H7 (cell line): ENCODE measurements at places on chromosomes 1 and 21. TPM values are rescaled to one million over a fixed set of nuclear protein-coding genes. Genes with fewer than 3 reads are reported as not detected.

Gene RWDD3
- total RNA-seq: 20.5 and 21.4 TPM in 2 replicates

Gene SLC2A5
- total RNA-seq: 0.03 TPM in 1 of 2 replicates, not detected in the other

Gene MPZL1
- total RNA-seq: 99.9 and 104 TPM in 2 replicates

Gene AMY2A
- total RNA-seq: not detected in 2 replicates

Gene NEGR1
- 2.1 and 3.1 TPM in 2 replicates for total RNA-seq

Gene RAD54L
- total RNA-seq: 42.2 and 46.7 TPM in 2 replicates

Gene DMBX1
- total RNA-seq: 4.2 and 5.4 TPM in 2 replicates

Gene ROR1
- 63.4 and 94.3 TPM in 2 replicates for total RNA-seq

Gene RNU1-3
- under 0.01 TPM in 2 replicates for total RNA-seq

DNA sequence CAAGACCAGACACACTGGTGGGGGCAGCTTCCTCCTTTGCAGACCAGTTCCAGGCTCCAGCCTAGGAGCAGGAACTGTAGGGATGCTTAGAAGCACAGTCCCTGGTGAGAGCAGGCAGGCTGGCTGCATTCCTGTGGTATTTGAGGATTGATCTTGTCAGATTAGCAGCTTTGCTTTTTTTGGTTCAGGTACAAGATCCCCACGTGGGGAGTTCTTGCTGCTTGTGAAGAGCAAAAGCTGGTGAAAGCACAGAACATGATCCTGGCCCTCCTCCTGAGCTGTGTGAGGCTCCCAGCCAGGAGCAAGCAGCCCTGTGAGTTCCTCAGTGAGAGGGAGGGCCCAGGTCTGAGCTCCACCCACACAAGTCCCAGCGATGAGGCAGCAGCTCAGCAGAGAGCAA is 75.3 kb upstream of the ARTN start:
- peak; percentile 62 for DNase-seq

DNA sequence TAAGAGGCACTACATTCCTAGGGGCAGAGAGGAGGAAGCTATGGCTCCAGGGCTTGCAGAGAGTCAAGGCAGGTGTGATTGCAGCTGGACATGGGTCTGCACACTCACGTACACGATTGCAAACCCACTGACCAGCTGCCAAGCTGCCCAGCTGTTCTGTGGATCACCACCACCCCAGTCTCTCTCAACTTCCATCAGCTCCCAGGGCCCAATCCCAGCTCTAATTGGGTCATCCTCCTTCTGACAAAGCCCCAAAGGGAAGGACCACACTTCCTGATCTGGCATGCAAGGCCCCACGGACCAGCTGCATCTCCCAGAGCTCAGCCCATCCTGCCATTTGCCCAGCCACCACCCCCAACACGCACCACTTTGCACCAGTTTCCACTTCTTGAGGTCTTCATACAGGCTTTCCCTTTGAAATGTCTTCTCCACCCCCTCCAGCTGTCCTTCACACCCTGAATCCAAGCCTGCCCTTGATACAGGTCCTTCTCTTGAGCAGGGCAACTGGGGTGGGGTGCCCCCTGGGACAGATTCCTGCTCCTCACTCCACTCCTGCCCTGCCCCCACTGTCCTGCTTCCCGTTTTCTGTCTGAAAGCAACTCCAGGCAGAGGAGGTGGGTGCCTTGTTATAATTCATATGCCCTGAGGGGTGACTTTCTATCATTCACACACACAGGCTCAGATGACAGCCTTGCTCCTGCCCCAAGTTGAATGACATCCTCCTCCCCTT is 179.4 kb upstream of the EDN2 start:
- no peak for DNase-seq

- DNase-seq: no peak
These were observed 605.8 kb upstream of the ADAMTS5 start for GRCh38 chr21:27572696-27573095.

DNA sequence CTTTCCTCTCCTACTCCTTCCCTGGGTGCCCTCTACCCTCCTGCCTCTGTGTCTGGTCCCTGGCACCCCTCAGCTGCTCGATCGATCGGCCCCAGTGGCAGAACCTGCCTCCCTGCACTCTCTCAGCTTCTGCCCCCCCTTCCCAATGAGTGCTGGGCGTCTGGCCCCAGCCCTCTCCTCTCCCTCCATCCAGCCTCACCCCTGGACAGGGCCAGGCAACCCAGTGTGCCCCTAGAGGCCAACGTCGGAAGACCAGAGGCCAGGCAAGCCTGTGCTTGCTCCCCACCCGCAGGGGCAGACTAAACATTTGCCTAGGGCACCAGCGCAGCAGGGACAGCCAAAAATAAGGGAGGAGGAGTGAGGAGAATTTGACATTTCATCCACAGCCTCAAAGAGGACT is 43.5 kb downstream of the LGR6 start:
- peak; percentile 93 for DNase-seq

- peak; percentile 79 for DNase-seq
These were observed 505 bp downstream of the ENTREP3 start for GRCh38 chr1:155254714-155255242.

DNA sequence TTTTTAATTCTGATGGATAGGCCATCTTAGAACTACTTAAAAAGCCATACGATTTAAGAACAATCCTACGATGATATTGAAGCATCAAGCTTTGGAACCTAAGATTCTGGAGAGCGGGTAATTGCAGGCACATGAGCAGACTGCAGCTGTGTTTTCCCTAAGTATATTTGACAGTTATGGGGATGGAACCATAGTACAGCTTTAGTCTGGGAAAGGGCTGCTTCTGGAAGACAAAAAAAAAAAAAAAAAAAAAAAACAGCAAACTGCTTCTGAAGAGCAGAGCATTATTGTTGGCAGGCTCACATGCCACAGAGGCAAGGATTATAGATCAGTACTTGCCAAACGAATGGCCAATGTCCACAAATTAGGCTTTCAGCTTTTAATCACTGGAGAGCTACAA is 1618.7 kb downstream of the AMY1C start:
- no peak for DNase-seq

GRCh38 chr1:15622712-15623373 is 5.6 kb downstream of the DDI2 start:
- no peak for DNase-seq

DNA sequence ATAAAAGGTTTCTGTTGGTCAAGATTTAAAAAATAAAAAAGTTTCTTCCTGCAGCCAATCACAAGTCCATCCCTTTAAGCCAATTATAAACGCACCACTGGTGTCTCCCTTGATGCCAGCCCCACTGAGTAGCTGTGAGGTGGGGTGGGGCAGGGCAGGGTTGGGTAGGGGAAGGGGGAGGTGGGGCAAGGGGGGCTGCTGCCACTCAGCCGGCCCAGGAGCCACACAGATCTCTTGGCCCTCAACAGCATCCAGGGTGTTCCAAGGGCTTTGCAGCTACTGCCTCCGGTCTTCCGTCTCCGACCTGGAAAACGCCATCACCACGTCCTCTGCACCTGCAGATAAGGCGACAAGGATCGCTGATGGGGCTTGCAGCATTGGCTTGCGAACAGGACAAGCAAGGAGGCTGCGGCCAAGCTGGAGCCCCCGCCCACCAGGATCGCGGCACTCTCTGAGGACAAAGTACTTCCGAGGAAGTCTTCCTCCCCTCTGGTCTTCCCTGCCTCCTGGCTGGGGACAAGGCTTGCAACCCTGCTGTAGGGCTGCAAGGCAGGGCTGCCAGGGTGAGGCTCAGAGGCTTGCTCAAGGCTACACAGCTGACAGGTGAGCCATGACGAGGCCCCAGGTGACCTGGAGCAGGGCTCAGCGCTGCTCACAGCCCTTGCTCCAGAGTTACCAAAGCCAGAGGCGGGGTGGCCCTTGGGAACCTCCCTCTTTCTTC is 26.8 kb upstream of the CLSTN1 start:
- peak; percentile 90 for DNase-seq

DNA sequence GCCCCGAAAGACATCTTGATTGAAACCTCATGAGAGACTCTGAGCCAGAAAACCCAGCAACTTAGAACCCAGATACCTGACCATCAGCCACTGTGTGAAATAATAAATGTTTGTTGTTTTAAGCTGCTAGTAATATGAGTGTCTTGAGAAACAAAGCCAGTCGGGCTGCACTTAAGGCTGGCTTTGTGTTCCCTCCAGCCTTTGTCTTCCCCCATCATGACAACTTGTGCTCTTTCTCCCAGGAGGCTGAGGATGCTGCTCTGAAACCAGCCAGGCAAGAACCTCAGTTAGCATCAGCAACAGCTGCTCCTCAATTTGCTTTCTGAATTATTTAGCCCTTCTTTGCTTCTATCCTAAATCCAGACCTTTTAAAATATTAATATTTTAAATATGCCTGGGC is 78.2 kb downstream of the SLC16A1 start:
- no peak for DNase-seq

DNA sequence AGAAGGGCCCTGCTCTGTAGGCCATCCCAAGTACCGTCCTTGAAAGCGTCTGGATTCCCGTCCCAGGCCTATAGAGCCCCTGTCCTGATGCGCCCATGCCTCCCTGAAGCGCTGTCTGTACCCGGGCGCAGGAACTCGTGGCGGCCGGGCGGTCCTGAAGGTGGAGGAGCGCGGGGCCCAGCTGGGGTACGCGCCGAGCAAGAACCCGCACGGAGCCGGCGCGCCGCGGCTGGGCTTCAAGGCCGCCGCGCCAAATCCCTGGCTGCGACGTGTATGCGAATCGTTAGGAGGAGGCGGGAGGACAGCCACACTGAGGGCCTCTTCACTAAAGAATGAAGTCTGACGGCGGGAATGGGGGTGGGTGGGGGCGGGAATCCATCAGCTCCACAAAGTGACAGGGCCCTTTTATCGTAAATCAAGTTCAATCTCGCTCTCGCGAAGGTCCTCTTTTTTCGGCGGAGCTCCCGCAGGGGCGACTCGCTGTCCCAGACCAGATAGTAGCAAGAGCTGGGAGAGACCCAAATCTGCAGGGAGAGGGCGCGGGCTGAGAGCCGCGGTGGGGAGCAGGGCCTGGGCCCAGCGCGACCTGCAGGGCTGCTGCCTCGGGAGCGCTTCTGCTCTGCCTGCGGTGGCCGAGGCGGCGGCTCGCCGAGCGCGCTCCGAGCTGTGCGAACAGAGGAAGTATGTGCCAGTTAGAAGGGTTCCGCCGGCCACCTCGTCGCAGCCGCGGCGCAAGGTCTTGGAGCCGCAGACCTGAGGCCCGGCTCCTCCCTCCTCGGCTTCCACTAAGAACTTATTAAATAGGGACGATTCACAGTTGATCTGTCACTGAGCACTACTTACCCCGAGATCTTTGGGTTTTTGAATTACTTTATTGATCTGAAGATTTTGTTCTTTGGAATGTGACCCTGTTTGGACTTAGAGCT is 10.4 kb downstream of the BARHL2 start:
- DNase-seq: peak; percentile 81

DNA sequence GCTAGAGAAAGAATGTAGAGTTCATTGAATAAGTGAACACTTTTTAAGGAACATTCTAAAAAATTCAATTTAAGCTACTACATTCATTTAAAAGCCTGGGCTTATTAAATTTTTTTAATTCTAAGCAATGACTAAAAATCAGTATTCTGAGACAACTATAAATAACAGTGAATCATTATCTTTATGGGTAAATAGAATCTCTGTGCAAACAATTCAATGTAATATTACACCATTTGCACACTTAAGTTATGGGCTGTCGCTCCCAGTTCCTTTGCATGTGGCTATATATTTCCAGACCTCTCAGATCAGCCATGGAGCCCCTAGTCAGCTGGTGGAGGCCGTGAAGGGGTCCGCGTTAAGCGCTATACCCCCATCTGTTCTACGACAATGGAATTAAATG is 65.1 kb downstream of the KCNK1 start:
- DNase-seq: no peak

DNA sequence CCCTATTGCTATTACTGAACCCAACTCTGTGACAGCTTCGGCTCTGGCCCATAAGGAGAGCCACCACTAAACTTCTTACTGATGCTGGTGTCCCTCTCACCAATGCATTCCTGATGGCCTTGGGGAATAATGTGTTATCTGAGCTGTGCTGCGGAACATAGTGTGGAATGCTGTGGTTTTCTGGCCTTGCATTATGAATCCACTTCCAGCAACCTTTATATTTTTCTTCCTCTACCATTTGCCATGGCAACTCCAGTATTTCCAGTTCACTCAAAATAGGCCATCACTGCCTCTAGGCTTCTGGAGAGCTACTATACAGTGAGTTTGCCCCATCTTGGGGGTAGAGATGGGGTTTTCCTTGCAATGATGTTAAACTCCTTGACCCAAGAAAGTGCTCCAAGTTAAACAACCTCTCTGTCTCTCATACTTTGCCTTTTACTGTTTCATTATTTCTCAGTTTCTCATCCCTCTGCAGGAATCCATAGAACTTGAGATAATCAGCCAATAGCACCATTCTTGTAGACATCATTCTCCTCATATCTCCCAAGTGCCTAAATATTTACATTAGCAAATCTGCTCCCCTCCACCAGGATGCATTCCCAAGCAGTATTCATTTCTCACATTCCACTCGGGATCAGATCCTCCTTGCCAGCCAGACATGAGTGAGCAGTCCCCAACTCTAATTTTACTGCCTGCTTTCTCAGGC is 11.1 kb upstream of the RAVER2 start:
- DNase-seq: no peak

GRCh38 chr1:94883691-94884090 is 43.2 kb downstream of the CNN3 start:
- no peak for DNase-seq

DNA sequence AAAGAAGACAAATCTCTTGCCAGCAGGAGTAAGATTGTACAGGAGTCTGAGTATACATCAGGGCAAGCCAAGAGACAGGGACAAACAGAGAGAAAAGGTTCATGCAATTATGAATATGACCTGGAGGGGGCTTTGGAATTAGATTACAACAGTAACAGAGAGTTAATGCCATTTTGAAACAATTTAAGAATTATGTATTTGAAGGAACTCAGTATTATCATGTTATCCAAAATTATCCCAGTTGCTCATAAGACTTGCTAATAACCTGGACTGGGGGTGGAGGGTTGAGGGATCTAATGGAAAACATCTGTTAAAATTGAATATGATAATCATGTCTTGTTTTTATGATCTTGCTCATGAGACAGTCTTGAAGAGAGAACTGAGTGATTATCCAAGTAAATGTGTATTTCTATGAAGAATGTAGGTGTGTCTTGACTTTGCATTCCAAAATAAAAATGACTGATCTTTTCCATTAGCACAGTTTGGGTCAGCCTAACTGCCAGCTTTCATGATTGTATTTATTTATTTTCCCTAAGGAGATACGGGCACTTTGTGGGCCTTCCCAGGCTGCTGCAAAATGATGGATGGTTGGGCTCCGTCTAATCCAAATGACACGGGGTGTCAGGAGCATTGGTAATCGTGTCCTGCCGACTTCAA is 117.7 kb downstream of the ERG start:
- no peak for DNase-seq
